ENCODE measurements at places on chromosomes 11 and 22.

DNA sequence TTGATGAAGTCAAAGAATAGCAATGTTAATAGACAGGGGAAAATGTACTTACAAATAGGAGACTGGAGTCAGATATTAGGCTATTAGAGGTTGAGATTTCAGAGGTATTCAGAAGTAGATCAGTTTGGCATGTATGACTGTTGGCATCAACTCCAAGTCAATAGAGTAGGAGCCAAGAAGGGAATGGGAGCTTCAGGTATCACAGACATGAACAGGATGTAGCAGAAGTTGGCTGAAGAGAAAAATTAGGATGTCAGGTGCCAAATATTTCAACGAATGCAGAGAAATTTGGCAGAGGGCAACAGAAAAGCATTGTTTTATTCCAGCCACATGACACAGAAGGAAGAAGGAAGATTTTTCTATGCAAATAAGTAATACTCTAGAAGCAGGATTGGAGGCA, 69.7 kb downstream of the GLYATL1 start:
- DNase-seq, result no peak

DNA sequence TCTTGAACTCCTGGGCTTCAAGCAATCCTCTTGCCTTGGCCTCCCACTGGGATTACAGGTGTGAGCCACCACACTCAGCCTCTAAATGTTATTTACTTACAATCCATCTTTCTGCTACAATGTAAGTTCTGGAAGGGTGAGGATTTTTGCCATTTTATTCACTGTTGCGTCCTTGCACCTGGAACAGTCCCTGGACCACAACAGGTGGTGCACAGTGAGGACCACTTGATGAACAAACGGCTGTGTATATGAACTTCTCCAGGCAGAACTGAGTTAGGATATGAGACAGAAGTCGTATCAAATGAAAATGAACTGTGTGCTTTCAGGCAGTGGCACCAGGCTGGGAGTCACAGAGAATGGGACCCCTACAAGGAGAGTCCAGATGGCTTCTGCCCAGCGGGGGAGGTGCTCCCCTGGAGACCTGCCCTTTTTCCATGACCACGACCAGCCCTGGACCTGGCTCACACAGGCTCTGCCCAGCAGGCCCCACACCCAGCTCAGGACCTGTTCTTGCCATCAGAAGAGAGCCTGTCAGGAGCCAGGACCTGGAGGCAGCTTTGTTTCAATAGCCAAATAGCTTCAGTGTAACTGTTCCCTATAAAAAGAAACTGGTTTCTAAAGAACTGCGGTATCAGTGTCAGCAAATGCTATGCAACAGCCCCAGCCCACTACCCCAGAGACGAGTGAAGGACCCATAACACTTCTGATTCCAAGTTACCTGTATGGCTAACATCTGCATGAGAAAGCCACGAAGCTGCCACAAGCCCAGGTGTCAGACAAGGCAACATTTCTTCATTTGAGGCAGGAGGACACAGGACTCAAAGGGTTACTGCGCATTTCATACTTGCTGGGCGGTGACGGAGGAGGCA, 104.9 kb downstream of the MICAL3 start:
- DNase-seq, result peak; percentile 71

DNA sequence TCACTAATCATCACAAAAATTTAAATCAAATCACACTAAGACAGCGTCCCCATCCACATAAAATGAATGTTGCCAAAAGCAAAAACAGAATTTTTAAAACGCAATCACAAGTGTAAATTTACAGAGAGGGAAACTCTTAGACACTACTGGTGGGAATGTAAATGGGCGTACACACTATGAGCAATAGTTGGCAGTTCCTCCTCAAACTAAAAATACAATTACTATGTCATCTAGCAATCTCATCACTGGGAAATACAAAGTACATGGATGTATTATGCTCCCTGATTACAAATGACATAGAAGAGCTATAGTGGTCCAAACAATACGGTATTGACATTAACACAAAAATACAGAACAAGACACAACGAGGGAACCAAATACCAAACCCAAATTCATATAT, 8.7 kb upstream of the RGL4 start:
- DNase-seq, result no peak

GRCh38 chr11:100003985-100004384, 683.1 kb upstream of the ARHGAP42 start:
- no peak for DNase-seq

GRCh38 chr22:24423519-24424000, 3.8 kb upstream of the ADORA2A start:
- no peak for DNase-seq

DNA sequence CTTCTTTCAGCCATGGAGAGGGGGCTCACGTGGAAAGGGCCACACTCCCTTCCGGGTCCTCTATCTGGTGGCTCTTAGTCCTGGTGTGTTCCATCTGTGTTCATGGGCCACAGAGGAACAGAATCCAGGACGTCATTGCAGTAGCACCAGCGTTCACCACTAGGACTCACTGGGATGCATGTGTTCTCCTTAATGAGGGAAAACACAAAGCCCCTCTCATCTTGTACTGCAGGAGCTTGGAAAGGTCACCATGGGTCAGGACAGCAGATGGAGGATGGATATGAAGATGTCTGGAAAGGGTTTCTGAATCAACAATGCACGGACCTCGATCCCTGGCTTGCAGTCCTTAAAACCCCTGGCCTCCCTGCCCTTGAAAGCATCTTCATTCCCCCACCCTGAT, 113.8 kb upstream of the THY1 start:
- DNase-seq, result no peak

DNA sequence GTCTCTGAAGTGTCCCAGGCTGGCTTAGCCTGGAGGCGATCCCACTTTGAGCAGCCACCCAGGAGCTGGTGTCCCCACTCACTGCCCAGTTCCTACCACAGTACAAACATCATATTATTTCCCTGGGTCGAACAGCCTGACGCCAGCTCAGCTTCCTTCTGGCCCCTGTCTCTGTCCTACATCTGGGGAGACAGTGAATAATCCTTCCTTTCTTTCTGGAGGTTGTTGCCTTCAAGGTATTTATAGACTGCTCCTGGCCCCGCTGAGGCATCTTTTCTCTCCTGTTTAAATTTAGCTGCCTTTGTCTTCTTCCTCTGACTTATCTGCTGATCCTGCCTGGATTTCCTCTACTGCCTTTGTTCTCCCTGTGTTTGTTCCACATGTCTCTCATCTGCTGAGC, 56.8 kb upstream of the LRRC55 start:
- DNase-seq, result no peak

DNA sequence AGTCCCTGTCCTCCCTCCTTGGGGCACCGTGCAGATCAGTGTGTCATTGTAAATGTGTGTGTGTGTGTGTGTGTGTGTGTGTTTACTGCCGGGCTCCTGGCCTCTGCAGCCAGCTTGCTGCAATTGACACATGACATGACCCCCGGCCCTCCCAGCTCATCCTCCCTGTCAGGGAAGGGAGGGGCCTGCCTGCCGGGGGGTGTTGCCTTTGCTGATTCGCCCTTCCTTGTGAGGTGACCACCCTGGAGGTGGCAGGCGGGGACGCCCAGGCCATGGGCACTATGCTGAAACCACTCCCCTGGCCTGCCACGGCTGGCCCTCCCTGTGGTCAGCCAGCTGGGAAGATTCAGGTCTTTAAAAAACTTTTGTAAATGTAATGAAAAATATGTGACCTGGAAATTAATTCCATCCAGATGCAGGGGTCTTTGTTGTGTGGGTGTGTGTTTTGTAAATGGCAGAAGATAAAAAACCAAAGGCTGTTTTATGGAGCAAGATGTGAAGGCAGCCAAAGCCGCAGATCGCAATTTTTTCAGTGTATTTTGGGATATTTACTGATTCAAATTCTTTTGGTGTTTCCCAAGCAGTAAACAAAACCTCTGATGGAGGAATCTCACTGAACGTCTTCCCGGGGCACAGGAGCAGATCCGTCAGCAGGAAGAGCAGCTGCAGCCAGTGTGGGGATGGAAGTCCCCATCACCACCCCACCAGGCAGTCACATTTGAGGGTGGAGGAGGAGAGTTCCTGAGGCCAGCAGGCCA, 23.2 kb downstream of the SHISAL1 start:
- DNase-seq, result no peak

- no peak for DNase-seq
Measured at GRCh38 chr11:128036556-128037093, 550.7 kb downstream of the ETS1 start.

DNA sequence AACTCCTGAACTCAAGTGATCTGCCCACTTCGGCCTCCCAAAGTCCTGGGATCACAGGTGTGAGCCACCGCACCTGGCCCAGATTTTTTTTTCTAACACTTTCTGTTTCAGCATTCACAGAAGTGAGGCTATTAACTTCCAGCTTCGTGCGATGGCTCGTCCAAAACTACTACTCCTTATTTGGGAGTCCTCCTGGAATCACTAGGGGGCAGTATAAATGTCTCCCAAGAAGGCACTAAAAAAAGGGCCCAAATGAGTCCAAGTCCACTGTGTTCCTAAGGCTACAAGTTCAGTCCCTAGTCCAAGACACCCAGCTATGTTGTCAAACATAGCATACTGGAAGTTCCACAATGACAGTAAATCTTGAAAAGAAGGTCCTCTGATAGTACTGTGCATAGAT, 63.2 kb upstream of the BIRC3 start:
- peak; percentile 7 for DNase-seq

DNA sequence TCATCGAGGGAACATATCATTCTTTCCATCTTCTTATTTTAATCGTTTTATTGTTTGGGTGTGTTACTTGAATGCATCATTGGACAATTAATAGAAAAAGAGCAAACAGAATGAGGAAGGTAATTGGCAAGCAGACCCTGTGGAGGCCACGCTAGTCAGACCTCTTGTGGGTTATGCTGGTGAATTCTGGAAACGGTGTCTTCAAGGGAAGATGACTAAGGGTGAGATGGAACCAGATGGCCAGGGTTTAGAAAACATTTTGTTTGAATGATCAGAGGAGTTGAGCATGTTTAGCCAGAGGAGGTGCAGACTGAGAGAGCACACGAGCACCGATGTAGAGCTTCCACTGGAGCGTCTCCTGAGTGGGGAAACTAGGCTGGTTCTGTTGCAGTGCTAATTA, 8.5 kb downstream of the ST14 start:
- DNase-seq, result no peak

GRCh38 chr11:115338476-115338875, 165.7 kb downstream of the CADM1 start:
- DNase-seq, result no peak

- peak; percentile 30 for DNase-seq
Measured at GRCh38 chr11:83070044-83070701, 1.5 kb downstream of the RAB30 start.

GRCh38 chr11:10233581-10233980, 60.4 kb downstream of the SBF2 start:
- DNase-seq, result no peak

- no peak for DNase-seq
Measured at GRCh38 chr22:39915295-39915726, 14.4 kb downstream of the GRAP2 start.

DNA sequence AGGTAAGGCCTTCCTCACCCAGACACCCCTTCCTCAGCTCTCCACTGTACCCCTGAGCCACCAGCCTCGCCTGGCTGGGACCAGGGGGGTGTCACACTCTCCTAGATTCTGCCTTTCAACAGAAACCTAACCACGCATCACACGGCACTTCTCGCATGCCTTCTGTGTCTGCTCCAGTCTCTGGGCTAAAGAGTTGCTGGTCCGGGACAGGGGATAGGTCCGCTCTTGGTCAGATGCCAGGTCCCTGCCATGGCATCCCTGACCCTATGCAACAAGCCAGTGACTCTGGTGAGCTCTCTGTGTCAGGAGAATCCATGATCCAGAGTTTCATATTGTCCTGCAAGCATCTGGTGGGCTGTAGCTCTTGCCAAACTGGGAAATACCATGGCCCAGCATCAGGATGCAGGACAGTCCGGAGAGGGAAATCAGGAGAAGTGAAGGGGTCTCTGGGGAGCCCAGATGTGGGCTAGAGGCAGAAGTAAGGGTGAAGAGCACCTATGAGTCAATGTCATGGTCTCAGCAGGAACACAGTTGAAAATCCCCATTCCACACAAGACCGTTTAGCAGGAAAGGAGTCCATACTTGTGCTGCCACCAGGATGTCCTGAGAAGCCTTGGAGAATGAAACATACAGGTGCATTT, 14.1 kb downstream of the IGLL5 start:
- no peak for DNase-seq

- DNase-seq, result no peak
Measured at GRCh38 chr11:22197139-22198005, 4.5 kb downstream of the ANO5 start.

DNA sequence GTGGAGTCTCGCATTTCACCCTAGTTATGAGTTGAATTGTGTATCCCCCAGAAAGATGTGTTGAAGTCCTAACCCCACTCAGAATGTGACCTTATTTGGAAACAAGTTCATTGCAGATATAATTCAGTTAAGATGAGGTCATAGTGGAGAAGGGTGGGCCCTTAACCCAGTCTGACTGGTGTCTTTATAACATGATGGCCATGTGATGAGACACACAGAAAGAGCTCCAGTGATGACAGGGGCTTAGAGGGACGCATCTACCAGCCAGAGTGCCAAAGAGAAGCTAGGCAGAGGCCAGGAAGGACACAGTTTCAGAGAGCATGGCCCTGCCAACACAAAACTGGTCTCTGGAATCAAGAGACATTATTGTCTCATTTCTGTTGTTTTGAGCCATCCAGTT, 50.3 kb downstream of the LARGE1 start:
- DNase-seq, result no peak

DNA sequence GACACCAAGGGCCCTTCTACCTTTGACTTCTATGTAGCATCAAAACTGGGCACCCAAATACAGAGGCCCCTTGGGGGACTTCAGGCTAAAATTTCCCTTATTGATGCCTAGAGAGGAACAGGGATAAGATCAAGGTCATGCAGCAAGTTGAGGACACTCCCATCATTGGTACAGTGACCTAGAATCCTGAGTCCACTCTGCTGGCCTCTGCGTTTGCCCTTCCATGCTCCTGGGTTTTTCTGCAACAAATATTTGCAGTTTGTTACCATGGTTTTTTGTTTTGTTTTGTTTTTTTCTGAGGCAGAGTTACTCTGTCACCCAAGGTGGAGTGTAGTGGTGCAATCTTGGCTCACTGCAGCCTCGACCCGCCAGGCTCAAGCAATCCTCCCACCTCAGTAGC, 64.2 kb downstream of the THAP12 start:
- DNase-seq, result no peak

DNA sequence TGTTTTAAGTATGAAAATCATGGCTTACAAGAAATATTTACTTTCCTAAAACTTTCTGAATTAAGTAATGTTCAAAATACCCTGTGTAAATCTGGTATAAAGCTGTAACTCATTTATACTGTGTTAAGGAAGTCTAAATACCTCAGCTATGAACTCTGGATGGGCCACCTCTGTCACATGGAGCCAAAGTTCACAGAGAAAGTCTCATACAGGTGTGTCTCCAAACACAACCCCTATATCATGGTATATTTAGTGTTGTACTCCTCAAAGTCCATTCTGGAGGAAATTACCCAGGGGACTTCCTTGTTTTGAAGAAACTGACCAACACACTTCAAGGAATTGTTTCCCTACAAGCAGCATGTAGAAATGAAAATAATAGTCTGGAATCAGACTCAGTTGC, 909.2 kb upstream of the TENM4 start:
- no peak for DNase-seq

DNA sequence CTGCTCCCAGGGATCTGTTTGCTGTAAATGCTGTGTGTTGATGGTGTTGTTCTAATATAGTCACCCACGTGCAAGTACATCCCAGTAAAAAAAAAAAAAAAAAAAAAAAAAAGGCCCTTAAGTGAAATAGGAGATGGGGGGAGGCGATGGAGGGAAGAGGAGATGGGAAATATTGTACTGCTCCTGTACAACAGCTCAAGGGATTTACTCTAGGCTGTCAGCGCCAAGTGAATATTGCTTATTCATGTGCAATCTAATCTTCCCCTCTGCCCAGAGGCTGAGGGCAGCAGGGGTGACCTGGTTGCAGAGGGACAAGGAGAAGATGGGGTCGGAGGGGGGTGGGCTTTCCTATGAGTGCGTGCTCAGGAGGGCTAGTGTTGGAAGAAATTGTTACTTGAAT, 206.2 kb upstream of the CADM1 start:
- no peak for DNase-seq
